Globus pallidus (tissue), 1 donor: ENCODE measurements at places on chromosomes 11 and 22.

GRCh38 chr11:120805960-120806555, 217.8 kb upstream of the TBCEL start:
- DNase-seq: no peak

GRCh38 chr11:102476812-102477211, 24.2 kb upstream of the TMEM123 start:
- no peak for DNase-seq

- DNase-seq: no peak
Measured at GRCh38 chr11:116285026-116285425, 487.8 kb downstream of the BUD13 start.

GRCh38 chr11:72777755-72778278, 16.0 kb downstream of the STARD10 start:
- DNase-seq: peak; percentile 40

DNA sequence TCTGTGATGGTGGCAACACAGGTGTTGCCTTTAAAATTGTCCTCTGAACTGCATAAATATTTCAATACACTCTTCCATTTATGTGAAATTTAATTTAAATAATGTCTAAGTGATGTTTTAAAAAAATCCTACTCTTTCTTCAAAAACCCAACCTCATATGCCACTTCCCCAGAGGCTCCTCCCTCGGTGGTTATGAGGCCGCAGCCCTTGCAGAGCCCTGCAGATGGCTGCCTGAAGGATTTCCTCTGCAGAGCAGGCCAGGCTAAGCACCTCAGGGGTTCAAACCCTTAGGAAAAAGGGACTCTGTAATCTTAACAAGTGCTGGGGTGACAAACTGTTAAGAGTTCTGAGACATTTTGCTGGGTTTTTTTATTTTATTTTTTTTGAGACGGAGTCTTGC, 25.2 kb downstream of the MORC2 start:
- no peak for DNase-seq

DNA sequence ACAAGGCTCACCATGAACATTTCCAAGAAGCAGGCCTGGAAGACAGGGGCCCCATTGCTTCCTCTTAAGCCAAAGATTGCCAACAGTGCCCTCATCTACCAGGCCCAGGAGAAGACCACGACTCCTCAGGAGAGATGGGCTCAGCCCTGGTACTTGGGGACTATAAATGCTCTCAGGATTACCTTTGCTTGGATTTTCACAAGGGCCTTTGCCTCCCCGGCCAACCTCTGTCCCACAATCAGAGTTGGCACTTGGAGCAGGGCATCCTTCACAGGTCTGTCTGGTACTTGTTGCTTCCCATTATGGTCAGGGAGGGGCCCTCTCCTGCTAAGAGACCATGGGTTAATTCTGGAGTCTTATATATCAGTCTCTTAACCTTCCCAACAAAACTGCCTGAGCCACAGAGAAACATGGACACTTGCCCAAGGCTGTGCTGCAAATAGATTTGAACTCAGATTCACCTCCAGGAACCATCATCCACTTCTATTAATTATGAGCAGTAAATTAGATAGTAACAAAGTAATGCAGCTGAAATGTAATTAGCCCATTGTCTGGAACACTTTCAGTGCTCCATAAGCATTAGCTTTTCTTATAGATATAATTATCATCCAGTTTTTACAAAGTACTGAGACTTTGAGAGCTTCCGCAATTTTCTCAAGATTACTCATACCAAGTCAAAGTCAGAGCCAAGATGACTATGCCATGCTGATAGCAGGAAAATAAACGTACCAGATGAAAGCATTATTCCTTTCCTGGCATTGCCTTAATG, 33.5 kb downstream of the POU2AF3 start:
- no peak for DNase-seq

- DNase-seq: no peak
Measured at GRCh38 chr11:105960252-105961245, 61.5 kb downstream of the MSANTD4 start.

DNA sequence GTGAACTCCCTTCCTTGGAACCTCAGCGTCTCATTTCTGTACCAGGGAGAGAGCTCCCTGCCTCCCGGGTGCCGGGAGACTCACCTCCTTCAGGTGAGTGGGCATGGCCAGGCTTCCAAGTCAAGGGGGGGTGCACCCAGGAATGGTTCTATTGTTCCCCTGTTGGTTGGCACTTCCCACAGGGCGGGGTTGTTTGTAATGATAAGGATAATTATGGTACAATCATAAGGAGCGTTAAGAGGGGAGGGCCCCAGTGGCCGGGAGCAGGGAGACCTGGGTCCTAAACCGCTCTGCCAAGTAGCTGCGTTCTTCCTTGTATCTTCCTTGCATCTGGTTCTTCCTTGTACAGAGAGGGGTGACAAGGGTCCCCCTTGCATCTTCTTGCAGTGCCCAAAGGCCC, 79.1 kb downstream of the LRRC32 start:
- no peak for DNase-seq

GRCh38 chr11:74434528-74434927, 32.8 kb downstream of the KCNE3 start:
- DNase-seq: no peak

GRCh38 chr11:18704698-18705097, 6.1 kb downstream of the TMEM86A start:
- no peak for DNase-seq

DNA sequence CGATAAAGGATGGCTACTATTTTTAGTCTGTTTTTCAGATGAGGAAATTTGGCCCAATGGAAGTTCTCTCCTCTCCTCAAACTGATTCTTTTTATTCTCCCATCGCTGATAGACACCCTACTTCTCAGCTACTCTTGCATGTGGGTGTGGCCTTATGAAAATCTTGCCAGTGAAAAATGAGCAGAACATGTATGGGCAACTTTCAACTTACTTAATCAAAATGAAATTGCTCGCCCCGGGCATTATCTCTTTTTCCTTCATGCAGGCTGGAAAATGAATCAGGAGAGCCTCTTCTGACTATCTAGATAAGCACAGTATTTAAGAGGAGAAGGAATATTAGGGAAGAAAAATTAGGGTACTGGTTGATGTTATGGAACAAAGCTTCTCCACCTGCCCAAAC, 2354.7 kb upstream of the RAG2 start:
- DNase-seq: no peak

- no peak for DNase-seq
Measured at GRCh38 chr11:93396316-93396715, 65.8 kb downstream of the DEUP1 start.

- no peak for DNase-seq
Measured at GRCh38 chr22:38416621-38417251, 38.3 kb downstream of the KCNJ4 start.

- DNase-seq: no peak
Measured at GRCh38 chr11:11620173-11620920, 1.5 kb downstream of the GALNT18 start.

- DNase-seq: no peak
Measured at GRCh38 chr11:93526346-93526633, 16.9 kb downstream of the SMCO4 start.

GRCh38 chr11:103700622-103701021, 335.8 kb upstream of the DDI1 start:
- no peak for DNase-seq

DNA sequence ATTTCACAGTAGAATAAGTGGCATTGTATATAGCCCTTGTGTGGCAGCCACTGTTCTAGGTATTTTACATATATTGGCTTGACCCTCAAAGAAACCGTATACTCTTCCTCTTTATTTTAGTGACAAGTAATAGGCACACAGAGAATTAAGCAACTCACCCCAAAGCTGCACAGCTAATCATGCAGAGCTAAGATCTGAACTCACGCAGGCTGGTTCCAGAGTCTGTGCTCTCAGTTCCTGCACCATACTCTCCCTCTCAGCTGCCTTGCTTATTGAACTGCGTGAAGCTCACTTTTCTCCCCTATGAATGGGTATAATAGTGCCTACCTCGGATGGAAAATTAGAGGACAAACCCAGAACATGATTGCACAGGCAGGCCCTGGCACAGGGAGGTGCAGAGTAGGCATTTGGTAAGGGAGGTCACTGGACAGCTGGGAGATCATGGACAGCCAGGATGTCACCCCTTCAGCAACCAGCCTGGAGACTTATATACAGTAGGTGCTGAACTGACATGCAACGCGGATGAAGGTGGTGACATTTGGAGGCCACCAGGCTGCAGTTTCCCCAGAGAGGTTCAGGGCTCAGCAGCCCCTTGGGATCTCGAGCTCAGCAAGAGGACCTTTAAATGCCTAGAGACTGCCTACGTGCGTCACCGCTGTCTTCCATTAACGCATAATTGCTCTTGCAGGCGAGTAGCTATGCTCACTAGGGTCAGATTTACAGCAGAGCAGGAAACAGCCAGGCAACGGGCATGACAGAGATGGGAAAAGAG, 78.4 kb upstream of the TP53I11 start:
- no peak for DNase-seq

- DNase-seq: no peak
Measured at GRCh38 chr11:70135625-70136059, 57.5 kb downstream of the ANO1 start.

GRCh38 chr11:64391839-64392238, 32.9 kb downstream of the RPS6KA4 start:
- DNase-seq: no peak

GRCh38 chr22:39478441-39478850, 21.6 kb downstream of the MGAT3 start:
- DNase-seq: no peak

DNA sequence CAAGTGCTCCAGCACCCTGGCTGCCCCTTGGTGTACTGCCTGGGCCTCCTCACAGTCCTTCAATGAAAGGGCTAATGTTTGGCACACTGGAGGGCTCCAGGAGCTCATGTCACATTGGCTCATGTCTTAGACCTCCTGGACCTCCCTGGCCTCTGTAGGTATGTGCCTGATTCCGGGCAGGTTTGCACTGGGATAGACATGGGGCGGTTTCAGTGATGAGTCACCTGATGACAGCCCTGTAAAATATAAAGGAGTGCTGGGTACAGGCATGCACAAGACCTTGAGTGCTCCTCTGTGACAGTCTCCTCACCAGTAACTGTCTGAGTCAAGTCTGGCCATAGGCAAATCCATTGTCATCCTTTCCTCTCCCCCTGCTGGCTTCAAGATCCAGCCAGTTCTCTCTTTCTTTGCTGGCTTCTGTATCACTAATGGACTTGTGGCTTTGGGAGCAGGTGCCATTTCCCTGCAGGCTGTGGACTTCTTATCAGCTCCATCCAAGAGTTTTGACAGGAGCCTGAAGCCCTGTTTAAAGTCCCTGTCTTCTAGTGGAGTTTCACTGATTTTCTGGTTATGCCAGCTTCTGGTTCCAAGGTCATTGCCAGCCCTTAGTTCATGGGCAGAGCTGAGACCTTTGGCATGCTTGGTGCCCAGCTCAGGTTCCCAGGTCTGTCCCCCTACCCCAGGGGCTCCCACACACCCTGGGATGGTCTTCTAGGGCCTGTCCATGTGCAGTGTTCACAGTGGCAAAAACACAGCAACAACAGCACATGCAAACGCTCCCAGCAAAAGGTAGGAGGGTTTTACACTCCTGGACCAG, 22.7 kb upstream of the P2RY2 start:
- no peak for DNase-seq

GRCh38 chr11:109898592-109898991, 194.6 kb upstream of the ZC3H12C start:
- no peak for DNase-seq

- no peak for DNase-seq
Measured at GRCh38 chr11:129012880-129013279, 70.2 kb upstream of the TP53AIP1 start.

GRCh38 chr11:108322666-108323065, 99.8 kb downstream of the ATM start:
- no peak for DNase-seq

DNA sequence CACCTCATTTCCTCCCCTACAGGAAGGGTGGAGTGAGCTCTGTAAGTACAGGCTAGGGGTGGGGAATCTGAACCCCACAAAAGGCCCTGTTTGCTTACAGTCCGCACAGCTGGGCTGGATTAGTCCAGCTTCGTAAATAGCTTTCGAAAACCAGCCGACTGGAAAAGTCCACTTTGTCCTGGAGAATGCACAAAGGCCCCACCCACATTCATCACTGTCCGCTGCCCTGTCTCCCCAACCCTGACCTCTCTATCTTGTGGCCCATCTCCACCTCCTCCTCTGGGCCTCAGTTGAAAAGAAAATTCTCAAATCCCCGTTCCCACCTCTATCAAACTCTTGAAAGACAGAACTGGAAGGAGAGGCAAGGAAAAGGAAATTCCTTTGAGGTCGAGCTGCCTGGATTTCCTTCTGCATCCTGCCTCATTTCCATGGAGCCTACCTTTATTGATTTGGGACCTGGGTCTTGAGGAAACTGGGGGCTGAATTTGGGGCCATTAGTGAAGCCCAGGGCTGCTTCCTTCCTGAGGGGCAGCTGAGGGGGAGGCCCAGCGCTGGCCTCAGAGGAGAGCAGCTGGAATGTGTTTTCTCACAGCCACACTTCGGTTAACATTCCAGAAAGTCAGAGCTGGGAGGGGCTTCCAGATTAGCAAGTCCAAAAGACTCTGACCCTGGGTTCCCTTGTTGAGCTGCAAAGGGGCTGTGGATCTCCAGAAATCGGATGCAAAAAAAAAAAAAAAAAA, 147.6 kb downstream of the FBXO7 start:
- DNase-seq: no peak

DNA sequence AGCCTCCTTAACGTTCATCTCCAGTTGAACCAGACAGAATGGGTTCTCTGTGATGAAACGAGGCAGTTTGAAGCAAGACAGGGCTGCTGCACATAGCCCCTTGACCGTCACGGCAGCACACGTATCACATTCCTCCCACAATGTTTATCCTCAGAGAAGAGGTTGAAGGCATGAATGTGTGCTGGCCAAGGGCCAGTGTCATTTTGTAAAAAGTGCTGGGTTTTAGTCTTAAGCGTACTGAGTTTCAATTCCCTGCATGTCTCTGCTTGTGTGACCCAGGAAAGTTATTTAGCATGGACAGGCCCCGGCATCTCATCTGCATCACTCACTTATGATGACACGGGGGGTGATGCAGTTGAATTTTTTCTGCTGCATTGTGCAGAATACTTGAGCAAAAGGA, 31.6 kb downstream of the TTC12 start:
- DNase-seq: no peak

DNA sequence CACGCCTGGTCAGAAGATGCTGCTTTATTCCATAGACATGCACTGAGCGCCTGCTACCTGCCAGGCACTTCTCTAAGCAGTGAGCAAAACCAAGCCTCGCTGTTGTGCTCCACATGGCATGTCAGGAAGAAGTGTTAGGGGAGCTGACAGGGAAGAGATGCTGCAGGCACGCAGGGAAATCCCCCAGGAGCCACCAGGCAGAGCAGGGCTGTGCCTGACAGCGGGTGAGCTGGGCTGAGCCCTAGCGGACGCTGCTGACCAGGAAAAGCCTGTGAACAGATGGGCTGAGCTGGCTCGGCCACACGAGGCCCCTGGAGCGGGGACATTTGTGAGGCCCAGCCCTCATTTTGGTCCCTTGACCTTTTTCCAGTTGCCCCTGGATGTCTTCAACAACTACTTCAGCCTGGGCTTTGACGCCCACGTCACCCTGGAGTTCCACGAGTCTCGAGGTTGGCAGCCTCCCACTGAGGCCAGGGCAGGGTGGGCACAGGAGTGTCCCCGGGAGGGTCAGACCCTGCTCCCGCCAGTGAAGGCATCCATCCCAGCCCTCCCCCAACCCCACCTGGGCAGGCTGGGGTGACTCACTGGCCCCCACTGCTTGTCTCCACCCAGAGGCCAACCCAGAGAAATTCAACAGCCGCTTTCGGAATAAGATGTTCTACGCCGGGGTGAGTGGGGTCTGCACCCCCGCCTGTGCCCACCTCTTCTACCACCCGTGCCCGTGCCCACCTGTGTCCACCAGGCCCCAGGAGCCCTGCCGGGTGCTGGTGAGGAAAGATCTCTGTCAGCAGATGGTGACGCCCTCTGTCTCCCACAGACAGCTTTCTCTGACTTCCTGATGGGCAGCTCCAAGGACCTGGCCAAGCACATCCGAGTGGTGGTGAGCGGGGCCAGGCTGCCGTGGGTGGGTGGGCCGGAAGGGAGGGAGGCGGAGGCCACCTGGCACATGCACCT, 7.4 kb upstream of the MDK start:
- no peak for DNase-seq
